ENCODE measurements at places on chromosomes 1 and 21.
A peak's percentile ranks its signal among the peaks of the same experiment; 100 is the strongest.

DNA sequence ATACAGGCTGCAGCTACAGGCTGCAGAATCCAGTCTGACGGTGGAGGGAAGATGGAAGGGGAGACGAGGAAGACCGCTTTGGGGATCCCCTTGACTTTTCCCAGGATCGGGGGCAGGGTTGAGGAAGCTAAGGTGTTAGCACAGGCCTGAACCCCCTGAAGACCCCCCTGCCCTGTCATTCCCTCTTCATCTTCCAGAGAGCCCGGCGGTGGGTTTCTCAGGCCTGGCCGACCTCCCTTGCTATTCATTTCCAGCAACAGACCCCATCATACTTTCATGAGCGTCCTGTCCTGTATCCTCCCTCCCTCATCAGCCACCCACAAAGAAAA, 112.0 kb downstream of the PGBD5 start:
- no peak for DNase-seq

GRCh38 chr1:168671782-168672181, 57.2 kb downstream of the DPT start:
- DNase-seq: no peak

- peak; percentile 31 for DNase-seq
Measured at GRCh38 chr1:53860967-53861411, 22.9 kb upstream of the NDC1 start.

- no peak for DNase-seq
Measured at GRCh38 chr1:40038697-40039096, 1.8 kb upstream of the CAP1 start.

DNA sequence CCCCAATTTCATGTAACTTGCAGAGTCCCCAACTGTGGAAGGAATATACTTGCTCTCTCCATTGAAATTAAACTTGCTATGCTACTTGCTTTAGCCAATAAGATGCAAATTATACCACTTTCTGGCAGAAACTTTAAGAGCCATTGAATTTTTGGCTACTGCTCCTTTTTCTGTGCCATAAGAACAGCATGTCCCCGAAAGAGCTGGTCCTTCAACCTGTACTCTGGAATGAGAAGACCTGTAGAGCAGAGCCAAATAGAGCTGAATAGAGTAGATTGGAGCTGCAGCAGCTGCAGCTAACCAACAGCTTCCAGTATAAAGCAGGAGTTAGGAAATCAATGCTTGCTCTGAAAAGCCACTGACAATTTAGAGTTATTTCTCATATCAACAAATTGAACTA, 472.3 kb upstream of the B3GALT2 start:
- no peak for DNase-seq

GRCh38 chr1:36751525-36751924, 268.8 kb upstream of the CSF3R start:
- DNase-seq: no peak

- DNase-seq: peak; percentile 64
Measured at GRCh38 chr1:207040181-207040533, 7.6 kb upstream of the C1orf116 start.

Measured in trophoblast cell (in vitro differentiated cells and primary cell).